ENCODE measurements at places on chromosomes 2 and 18.

- no peak for DNase-seq
Measured at GRCh38 chr2:144323946-144324345, 196.0 kb downstream of the ZEB2 start.

GRCh38 chr2:96962567-96963203, 23.7 kb downstream of the FAM178B start:
- no peak for DNase-seq

DNA sequence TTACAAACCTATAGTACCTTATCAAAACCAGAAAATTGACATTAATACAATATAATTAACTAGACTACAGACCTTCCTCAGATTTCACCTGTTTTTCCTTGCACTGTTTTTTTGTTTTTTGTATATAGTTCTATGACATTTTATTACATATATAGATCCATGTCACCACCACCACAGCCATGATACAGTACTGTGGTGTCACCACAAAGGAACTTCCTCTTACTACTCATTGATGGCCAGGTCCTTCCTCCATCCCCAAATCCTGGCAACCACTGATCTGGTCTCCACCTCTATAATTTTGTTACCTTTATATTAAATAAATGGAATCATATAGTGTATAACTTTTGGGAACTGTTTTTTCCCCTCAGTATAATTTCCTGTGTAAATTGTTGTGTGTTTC, 19.4 kb upstream of the ATP6V1B1 start:
- DNase-seq, result no peak

DNA sequence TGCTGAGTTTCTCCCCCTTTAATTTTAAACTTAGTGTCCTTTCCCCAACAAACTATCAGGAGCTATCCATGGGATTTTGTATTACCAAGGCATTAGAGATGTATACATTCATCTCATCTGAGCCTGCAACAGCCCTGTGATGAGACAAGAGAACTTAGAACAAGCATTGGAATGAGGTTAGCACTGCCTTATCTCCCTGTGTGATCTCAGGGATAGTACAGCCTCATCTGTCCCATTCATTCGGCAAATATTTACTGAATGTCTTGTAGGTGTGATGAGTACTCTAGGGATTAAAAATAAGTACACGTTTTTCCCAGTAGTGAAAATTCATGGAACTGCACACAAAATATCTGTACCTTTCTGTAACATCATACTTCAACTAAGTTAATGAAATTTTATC, 45.6 kb downstream of the PAIP2B start:
- DNase-seq, result no peak

DNA sequence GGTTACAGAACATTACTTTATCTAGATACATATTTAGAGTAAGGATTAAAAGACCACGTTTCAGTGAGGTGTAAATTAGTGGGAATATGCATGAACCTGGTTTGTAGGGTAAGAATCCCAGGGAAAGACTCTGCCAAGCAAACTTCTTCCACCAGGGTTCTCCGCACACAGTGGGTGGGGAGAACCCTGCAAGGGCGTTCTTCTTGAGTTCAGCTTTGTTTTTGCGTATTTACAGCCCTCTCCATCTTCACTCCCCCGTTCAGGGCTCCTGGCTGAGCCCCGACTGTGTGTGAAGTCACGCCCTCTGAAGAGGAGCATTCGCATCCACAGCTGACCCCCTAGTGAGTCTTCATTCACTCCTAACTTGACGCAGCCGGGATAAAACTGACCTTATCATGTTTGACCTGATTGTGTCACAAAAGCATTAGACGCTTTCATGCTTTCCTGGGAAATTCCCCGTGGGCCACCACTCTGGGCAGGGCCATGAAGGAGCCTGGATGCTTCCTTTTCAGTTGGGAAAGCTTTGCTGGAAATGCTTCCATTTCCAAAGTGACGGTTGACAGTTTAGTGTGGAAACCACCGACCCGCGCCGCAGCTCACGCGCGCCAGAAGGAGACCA, 1.0 kb downstream of the ALKAL2 start:
- no peak for DNase-seq

DNA sequence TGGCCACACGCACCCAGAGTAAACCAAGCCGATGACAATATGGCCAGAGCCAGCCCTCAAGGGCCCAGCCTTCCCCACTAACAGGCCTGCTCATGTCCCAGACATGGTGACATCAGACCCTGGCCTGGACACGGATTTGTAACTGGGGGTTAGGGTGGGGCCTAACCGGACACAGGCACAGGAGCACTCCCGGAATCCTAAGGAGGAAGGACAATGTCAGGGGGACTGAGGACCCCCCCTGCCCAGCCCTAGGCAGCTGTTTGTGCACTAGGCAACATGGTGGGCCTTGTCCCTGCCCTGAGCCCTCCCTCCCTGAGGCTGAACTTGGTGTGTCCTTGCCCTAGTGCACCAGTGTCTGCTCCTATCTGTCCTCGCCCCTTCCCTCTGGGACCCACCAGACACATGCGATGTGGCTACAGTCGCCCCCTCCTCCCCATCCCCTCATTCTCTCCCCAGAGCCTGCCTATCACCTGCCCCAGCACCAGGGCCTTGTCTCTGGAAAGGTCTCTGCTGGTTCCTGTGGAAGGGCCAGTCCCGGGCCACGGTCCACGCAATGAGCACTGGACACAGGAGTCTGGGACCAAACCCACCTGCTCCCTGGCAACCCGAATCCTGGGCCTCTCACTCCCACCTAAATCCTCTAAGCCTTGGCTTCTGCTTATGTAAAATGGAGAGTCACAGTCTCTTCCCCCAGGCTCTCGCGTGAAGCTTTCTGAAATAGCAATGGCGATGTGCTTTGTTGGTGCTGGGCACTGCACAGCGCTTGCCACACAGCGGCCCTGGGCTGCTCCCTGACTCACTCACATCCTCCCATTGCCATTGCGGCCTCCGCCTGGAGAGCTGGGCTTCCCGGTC, 76.5 kb upstream of the RAB6C start:
- DNase-seq, result no peak

- no peak for DNase-seq
Measured at GRCh38 chr2:118221536-118222272, 133.4 kb downstream of the INSIG2 start.

DNA sequence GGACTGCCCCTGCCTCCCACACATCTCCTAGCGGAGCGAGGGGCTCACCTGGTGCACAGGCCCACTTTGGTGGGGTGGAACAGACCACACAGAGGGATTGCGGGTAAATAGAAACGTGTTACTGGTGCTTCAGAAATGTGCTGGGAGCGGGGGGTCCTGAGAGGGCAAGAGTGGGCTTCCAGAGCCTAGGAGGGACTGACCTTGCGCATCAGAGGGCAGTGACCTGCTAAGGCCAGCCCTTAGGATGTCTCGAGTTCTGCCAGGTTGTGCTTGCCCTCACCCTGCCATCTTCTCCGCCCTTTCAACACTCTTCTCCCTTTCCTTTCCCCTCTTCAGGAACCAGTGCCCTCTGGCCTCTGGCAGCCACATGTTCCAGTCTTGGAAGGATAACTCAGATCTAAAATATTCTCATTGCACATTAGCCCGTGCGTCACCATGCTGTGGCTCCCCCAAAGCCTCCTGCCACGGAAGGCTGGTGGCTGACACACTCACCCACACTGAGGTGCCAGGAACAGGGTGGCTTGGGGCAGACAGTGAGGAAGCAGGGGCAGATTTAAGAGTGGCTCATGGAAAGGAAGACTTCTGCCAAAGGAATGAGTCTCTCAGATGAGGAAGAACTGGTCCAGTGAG, 89.6 kb downstream of the MCFD2 start:
- no peak for DNase-seq

DNA sequence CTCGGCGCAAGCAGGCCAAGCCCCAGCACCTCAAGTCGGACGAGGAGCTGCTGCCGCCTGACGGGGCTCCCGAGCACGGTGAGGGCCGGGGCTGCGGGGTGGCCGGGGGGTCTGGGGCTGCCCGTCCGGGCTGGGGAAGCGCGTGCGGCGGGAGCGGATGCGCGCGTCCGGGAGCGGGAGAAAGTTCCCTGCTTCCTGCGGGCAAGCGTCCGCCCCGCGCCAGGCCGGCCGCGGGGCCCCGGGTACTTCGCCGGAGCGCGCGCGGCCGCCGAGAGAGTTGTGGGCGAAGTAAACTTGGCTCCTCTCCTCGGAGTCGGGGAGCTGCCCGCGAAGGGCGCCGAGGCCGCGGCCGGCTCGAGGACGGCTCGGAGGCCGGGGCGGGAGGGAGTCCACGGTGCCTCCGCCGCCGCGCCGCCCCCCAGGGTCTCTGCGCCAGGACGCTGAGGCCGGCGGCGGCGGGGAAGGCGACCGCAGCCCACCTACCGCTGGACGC, 707 bp downstream of the SALL3 start:
- DNase-seq, result no peak

DNA sequence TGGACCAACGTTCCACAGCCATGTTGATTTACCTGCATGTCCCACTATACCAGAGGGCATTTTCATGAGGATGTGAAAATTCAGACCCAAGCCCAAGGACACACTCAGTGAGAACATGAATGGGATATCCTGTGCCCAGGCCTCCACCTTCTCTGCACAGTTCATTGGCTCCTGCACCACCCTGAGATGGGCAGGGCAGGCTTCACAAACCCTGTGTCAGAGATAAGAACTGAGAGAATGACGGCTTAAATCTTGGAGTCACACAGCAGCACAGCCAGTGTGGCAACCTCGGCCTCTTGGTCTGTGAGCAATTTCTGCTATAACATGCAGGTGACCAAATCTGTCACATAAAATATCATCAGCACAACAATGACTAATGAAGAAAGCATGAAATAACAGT, 71.9 kb downstream of the UXS1 start:
- DNase-seq, result no peak

DNA sequence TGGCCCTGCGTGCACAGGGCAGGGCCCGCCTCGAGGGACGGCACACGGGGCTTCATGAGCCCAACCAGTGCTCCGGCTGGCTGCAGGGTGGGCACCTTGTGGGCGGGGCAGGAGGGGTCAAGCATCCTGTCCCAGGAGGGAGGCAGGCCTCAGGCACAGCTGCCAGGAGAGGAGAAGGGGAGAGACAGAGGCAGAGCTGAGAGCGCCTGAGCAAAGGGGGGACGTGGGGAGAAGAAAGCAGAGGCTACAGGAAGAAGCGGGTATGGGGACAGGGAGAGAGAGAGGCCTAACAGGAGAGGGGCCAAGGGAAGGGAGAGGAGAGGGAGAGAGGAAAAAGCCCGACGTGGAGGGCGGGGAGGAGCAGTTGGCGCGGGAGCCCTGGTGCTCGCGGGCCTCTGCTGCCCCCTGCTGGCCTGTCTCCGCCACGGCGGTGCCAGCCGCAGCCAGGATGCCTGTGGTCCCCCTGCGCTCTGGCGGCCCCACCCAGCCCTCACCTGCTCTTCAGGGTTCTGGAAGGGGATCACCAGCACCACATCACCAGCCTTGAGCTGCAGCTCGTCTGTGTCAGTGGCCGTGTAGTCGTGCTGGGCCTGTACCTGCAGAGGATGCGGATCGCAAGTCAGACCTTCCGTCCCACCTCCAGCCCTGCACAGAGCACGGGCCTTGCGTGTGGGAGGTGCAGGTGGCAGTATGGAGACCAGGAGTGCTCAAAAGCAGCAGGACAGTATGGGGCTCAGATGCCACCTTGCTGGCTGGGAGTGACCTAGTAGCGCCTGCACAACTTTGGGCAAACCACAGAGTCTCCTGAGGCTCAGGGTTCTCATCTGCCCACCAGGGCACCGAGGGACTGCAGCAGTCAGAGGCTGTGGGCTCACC, 56.8 kb downstream of the BIN1 start:
- peak; percentile 67 for DNase-seq

GRCh38 chr2:118520246-118520645, 327.2 kb downstream of the EN1 start:
- no peak for DNase-seq

GRCh38 chr2:98541489-98541888, 66.8 kb downstream of the COA5 start:
- no peak for DNase-seq

DNA sequence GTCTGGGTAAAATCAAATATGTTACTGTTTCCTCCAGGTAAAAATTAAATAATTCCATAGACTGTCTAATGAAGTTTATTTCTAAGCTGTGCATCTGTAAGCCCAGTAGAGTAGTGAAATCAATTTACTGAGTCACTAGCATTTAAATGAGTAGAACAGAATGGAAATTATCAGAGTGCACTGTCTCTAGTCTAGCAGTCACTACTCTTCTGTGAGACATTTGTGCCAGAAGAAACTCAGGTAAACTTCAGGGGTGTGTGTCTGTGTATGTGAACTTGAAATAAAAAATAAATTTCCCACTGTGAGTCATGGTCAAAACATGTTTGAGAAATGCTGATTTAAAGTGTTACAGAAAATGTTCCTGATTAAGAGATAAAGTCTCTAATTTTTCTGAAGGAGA, 146.4 kb downstream of the RIF1 start:
- no peak for DNase-seq

DNA sequence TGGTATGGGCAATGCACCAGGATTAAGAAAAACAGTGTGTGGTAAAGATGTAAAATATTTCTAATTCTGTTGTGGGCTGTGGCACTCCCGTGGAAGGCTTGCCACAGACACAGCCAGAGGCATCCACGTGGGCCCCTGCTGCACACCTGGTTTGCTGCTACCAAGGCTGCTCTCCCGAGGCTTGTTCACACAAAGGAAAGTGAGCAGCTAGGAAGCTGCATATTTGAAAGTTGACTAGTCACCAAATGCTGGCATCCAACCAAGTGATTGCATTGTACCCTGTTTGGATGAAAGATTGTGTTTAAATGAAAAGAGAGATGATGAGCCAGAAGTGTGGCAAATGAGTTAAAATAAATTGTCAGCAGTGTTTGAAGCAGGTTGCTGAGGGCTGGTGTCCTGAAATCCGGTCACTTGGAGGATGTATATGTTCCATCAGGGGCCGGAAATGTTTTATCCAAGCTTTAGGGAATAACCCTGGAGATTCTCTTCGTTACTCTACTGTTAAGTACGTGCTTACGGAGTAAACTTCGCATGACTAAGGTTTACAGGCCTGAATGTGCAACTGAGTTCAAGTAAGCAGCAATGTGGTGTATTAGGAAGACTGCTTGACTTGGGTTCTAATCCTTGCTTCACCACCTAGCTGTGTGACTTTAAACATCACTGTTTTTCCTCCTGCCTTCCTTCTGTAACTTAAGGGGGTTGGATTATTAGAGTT, 86.1 kb downstream of the MSH2 start:
- DNase-seq, result no peak

Measured in stimulated activated CD8-positive, alpha-beta memory T cell treated with anti-CD3 and anti-CD28 coated beads, Interleukin-15, amount 100 ng/mL, for 24 hours (primary cell).